Hematopoietic multipotent progenitor cell (in vitro differentiated cells): ENCODE measurements at places on chromosomes 16 and 17.

- peak; percentile 86 for DNase-seq
Observed at GRCh38 chr16:3129137-3130131, 5.4 kb upstream of the ZNF213 start.

DNA sequence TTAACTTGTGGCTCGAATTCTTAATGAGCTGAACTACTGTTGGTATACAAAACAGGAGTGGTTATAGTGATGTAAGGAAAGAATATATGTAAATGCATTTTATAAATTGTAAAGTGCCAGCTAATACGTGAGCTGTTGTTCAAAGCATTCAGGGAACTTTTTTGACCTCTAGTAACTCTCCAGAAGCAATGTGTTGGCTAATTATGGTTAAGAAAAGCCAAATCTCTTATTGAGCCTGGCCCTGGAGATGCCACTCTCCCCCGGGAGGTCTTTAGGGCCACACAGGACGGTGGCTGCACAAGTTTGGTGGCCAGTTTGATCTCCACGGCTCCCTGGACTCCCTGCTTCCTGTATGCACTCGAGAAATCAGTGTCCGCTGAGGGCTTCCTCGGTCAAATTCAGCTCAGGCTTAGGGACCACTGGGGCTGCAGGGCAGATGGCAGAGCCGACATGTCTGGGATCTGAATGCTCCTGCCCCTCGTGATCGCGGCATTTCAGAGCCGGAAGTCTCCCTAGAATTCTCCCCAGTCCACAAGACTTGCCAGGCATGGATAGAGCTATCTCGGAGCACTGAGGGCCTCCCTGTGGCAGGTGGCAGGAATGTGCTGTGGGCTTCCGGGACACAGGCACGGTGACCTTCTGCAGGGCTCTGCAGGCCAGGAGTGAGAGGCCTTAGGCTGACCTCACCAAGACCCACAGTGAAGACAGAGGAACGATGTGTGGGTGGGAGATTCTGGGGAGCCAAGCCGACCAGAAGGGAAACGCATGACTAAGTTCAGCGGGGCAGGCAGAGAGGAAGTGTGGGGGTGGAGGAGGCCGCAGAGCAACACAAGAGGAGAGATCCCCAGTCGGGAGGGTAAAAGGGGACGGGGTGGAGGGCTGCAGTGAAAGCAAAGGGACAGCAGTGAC, 18.6 kb upstream of the PITPNM3 start:
- DNase-seq: peak; percentile 67

DNA sequence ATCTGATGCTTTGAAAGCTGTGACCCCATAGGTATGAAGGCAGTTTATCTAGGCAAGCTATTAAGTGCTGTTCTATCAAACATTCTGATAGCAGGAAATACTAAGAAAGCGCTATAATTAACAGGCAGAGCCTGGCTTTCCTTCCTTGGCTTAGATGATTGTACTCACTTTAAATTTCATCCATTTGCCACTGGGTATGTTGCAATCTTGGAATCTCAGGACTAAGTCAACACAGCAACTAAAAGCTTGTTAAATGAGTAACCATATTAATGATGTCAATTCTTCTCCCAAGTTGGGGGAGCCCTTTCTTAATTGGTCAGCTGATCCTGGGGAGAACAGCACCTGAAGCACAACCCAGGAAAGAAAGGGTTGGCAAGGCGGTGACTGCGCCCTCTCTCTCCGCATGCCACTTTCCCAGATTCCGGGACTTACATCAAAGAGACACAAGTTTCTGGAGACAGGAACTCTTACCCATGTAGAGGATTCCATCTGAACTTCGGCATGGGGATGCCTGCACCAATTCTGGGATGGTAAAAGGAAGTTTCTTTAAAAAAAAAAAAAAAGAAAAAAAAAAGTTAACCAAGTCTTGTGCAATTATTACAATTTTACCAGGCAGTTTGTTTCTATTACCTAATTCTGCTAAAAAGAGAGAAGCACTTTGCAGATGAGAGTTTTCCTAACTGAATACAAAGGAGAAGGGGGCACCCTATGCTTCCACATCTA, 54.4 kb upstream of the ICAM2 start:
- DNase-seq: no peak

DNA sequence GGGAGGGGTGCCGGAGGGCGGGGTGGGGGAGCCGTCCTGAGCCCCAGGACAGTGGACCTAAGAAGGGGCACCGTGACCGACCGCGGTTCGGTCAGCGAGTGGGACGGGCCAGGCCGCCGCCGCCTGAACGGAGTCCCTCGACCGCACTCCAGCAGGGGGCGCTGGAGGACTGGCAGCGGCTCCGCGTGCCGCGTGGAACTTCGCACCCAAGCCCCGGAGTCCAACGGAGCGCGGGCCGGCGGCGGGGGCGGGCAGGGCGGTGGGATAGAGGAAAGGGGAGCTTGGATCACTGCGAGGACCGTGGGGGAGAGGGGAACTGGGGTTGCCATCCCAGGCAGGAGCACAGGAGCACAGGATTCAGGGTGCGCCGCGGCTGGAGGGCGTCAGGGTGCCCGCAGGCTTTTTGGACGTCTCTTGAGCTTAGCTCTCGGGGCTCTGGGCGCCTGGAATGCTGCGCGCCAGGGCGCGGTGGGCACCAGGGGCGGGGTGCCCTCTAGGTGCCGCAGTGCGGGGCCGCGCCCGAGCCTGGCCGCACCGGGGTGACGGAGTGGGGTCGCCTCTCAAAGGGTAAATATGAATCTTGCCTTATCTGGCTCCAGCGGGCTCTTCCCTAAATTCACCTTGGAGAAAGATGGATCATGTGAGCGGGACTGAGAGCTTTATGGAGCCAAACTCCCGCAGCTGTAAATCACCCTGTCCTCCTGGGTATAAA, 379 bp upstream of the OTOP2 start:
- DNase-seq: peak; percentile 50

DNA sequence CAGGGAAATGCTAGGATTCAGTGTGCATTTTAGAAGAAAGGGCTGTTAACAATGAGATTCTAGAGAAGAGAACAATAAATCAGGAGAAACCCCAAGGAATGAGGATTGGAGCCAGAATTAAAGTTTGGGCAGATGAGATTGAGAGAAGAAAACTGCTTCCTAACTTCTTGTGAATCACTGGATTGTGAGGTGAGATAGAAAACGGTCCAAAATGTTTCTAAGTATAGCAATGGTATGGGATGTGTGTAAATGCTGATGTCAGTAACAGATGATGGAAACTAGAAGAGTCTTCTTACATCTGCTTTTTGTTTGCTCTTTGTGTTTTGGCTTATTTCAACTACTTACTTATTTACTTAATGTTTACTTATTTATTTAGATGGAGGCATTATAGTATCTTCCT, 123.0 kb downstream of the KCNJ2 start:
- DNase-seq: no peak

DNA sequence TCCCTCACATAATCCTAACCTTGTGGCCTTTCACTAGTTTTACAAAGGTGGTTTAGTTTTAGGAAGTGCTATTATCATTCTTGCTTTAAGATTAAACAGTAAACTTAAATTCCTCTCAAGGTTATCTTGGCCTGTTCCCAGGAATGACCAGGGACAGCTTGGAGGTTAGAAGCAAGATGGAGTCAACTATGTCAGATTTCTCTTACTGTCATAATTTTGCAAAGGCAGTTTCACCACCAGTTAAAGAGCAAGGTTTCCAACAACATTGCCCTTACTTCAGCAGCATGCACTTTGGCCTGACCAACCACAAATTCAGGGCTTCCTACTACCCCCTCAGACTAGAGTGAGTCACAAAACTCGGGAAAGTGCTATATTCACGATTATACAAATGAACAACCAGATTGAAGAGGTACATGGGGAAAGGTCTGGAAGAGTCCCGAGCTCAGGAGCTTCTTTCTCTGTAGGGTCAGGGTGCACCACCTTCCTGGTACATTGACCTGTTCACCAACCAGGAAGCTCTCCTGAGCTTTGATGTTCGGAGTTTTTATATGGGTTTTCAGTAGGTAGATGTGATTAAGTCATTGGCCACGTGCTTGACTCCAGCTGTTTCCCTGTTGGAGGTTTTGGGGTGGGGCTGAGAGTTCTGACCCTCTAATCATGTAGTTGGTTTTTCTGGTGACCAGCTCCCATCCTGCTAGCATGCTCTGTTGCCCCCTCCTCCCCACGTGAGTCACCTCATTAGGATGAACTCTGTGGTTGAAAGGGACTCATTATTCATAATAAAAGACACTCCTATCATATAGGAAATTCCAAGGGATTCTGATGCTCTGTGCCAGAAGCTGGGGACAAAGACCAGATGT, 19.4 kb downstream of the RHOT1 start:
- no peak for DNase-seq

GRCh38 chr16:6701096-6701495, 631.5 kb upstream of the RBFOX1 start:
- DNase-seq: no peak

GRCh38 chr17:28466521-28467048, 6.9 kb upstream of the SLC13A2 start:
- no peak for DNase-seq

- DNase-seq: no peak
Observed at GRCh38 chr17:9408868-9409829, 166.5 kb downstream of the STX8 start.

GRCh38 chr16:85579923-85580580, 33.1 kb upstream of the GSE1 start:
- DNase-seq: no peak

DNA sequence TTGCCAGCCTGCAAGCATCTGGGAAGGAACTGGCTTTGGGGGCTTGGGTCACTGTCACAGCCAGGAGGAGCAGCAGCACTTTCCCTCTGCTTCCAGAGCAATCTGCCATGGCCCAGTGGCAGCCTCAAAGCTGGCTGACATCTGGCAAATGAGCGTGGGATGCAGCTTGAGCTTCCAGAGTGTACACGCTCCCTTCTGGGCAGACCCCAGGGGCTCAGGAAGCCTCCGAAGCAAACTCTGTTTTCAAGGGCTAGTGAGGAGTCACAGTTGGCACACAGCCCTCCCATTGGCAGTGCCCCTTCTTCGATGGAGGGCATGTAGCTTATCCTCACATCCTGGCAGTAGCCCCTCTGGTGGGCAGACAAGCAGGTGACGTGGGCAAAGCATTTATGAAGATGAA, 249.6 kb downstream of the ENGASE start:
- no peak for DNase-seq

DNA sequence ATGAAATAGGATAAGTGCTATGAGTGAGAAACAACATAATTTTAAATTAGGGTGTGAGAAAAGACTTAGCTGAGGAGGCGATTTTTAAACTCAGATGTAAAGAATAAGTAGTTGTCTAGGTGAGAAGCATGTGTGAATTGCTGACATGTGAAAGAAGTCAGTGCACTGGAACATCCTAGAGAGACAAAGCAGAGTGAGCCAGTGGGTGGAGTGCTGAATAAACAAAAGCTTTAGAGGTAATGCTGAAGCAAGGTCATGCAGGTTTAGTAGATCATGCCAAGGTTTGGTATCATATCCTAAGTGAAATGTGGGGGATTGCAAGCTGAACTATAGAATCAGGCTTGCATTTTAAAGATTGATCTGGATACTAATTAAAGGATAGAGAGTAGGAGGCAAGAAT, 89.4 kb downstream of the KIF2B start:
- no peak for DNase-seq

DNA sequence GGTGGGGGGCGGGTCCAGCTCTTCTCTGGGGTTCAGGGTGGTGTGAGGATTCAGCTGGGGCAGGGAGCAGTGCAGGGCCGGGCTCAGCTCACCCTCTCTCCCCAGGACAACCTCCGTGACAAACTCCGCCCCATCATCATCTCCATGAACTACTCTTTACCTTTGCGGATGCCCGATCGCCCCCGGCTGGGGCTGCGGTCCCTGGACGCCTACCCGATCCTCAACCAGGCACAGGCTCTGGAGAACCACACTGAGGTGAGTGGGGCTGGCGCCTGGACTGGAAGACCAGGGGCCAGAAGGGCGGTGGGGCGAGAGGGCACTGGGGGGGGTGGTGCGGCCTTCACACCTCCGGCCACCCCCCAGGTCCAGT, 18.9 kb upstream of the PDK2 start:
- DNase-seq: no peak

DNA sequence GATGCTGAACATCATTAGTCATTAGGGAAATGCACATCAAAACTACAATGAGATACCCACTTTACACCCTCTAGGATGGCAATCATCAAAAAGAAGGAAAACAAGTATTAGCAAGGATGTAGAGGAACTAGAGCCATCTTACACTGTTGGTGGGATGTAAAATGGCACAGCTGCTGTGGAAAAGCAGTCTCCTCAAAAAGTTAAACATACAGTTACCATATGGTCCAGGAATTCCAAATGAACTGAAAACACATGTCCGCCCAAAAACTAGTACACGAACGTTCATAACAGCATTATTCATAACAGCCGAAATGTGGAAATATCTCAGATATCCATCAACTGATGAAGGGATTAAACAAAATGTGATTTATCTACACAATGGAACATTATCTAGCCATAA, 7.0 kb downstream of the FBF1 start:
- no peak for DNase-seq

DNA sequence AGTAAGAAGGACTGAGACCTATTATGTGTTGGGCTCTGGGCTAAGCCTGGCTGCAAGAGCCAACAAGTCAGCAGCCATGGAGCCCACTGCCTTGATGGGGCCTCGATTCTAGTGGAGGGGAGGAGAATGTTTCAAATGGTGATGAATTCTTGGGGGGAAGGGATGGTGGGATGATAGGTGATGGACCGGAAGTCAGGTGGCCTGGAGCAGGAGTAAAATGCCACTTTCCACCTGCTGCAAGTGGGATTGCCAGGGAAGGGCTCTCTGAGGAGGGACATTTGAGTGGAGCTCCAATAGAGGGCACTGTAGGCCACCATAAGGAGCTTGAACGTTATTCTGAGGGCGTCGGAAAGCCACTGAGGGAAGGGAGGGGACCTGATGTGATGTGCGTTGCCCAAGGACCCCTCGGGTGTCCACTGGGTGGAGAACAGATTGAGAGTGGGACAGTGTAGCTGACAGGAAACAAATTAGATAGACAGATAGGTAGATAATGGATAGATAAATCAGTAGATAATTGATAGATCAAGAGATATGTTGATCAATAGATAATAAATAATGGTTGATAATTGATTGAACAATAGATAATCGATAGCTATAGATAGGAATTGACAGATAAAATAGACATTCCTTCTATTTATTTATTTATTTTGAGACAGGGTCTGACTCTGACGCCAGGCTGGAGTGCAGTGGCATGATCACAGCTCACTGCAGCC, 18.2 kb upstream of the NXPH3 start:
- peak; percentile 66 for DNase-seq

DNA sequence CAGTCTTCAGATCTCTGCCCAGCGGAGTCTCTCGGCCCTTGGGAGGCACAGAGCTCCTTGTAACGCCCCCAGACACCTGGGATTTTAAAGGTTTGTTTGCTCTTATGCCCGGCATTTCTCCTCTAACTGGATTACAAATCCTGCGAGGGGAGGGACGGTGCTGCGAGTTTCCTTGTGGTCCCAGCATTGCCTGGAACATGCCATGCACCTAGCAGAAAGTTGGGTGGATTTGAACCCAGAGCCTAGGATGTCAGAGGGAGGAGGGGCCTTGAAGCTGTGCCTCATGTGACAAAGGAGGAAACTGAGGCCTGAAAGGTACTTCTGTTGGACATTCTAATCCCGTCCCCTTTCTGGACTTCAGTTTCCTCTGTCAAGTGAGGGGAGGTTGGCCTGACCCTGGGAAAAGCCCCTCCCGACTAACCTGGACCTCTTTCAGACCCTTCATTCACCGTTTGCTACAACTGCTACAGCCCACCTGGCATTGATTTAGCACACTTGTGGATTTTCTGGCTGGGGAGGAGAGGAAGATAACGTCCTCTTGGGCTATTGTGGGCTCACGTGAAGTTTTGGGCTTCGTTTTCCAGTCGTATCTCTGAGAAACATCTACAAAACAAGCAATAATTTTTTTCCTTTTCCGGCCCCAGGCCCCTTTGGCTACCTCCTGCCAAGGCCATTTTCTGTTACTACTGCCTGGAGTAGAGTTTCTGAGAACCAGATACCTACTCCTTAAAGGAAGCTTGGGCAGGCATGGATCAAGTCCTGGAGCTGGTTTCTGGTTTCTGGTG, 30.9 kb downstream of the MRC2 start:
- no peak for DNase-seq
